Activated T-helper 1 cell treated with anti-CD3 and anti-CD28 coated beads, Interleukin-12 subunit alpha, Interleukin-12 subunit beta, Interleukin-2, Interleukin-4 antibody, amounts not matched to agents 30 ng/mL and 10 ng/mL and 1 ng/mL, durations not matched to agents 14 hours and 24 hours and 36 hours (primary cell): ENCODE measurements at places on chromosomes 12 and 14.
A peak's percentile ranks its signal among the peaks of the same experiment; 100 is the strongest.

- DNase-seq = no peak
Measured at GRCh38 chr12:28787151-28787550, 361.9 kb upstream of the FAR2 start.

DNA sequence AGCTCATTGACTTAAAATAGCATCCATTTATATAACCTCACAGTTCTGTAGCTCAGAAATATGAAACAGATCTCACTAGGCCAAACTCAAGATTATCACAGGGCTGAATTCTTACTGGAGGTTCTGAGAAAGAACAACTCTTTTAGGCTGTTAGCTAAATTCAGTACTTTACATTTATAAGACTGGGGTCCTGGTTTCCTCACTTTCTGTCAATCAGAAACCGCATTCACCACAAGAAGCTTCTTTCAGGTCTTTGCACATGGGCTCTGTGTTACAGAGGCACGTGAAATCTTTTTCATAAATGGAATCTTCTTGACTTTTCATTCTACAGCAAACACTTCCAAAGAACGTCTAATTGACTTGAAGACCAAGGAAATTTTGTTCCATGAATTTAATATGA lies 876.3 kb upstream of the FOXG1 start:
- no peak for DNase-seq

DNA sequence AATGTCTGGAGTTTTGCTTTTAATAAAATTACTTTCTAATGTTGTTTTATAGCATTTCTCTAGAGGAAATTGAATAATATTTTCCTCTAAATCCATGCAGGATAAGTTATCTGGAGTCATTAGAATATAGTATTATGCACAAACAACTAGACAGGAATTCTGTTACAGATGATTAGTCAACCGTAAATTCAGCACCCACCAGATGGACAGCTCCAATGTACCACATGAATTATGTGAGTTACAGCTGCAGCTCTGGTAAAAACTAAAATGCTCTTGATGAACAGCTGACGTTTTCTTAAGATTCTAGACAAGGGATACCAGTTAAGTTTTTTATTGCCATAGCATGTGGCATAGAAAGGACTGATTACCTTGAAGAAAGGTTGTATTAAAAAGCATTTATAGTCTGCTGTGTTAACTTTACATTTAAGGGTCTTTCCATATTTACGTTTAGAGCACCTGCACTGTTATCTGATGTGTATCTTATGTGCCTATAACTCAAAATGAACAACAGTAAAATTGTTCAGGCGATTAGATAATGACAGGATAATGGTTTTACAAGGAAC lies 321.4 kb upstream of the LRFN5 start:
- DNase-seq = no peak

DNA sequence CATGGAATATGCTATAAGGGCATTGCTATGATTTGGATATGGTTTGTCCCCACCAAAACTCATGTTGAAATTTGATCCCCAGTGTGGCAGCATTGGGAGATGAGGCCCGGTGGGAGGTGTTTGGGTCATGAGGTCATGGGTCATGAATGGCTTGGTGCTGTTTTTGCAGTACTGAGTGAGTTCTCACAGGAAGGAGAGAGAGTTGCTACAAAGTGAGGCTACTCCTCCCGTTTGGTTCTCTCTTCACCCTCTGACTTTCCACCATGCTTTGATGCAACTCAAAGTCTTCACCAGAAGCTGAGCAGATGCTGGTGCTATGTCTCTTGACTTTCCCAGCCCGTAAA lies 388.1 kb upstream of the TMPO start:
- no peak for DNase-seq

DNA sequence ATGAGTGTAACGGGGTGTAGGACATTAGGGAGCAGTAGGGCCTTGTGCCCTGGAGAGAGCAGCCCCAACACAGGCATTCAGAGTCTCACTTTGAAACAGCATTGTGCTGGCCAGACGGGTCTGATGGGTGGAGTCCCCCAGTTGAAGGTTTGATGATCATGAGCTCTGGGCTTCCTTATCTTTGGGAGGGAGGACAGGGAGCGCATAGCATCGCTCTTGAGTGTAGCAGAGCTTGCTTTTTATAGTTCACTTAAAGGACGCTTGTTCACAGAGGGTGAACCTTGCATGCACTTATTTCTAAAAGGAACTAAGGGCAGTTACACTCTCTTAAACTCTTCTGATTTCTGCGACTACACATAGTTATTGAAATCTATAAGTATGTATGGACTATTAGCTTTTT lies 10.6 kb downstream of the KCNK13 start:
- no peak for DNase-seq

GRCh38 chr14:47678993-47679392 lies 3.6 kb upstream of the MDGA2 start:
- DNase-seq = no peak

GRCh38 chr14:104976198-104977007 lies 1.8 kb downstream of the AHNAK2 start:
- peak; percentile 77 for DNase-seq

DNA sequence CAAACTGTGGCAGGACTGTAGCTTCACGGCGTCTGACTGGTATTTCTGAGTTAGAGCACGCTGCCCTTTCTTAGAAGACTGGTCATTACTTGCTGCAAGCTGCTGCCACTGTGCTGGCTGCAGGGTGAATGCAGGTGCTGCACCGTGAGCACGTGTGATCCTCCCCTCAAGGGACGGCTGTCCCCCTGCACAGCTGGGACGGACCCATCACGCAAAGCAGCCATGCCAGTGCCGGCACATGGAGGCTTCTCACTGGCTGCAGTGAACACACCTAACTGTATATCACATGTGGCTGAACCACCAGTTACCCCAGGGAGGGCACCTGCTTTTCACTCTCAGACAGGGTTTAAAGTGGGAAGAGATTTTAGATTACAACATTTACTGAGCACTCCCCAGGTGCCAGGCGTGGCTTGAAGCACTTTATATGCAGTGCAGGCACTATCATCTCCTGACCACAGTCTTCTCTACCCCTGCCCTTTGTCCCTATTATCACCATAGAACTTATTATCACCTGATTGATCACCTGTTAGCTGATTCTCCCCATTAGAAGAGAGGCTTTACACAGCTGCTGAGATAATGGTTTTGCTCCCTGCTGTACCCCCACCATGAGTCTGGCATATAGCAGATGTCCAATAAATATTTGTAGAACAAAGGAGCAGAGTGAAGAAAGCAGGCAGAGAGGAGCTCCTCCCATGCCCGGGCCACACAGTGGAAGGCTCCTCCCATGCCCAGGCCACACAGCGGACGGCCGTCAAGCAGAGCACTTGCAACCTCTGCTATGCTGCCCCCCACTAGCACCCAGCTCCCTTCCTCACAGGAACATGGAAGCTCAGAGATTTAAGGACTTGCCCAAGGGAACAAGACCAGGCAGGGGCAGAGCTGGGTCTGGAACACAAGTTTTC lies 25.9 kb downstream of the SLC25A47 start:
- DNase-seq = no peak

DNA sequence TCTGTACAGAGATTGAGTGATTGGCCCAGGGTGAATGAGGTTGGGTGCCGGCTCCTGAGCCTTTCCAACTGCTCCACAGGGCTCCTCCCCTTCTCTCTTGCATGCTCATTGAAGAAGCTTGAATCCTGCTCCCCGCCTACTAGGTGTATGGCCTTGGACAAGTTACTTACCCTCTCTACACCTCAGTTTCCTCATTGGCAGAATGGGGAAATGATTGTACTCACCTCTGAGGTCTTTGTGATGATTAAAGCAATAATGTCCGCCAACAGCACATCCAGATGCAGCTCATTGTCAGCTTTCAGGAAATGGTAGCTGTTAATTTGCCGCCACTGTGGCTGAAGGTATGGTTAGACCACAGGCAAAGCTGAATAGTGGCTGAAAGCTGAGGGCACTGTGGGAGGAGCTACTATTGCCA lies 174.1 kb downstream of the CRADD start:
- peak; percentile 49 for DNase-seq

GRCh38 chr12:41271489-41271888 lies 83.4 kb downstream of the PDZRN4 start:
- no peak for DNase-seq

DNA sequence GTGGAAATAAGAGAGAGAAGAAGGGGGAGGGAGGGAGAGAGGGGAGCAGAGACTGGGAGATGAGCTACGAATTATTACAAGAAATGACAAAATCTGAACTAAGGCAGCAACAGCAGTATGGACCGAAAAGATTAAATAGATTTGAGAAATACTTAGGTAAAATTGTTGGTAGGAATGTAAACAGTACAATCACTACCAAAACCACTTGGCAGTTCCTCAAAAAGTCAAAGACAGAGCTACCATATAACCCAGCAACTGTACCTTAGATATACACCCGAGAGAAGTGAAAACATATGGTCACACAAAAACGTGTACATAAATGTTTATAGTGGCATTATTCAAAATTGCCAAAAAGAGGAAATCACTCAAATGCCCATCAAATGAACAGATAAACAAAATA lies 14.1 kb downstream of the KRAS start:
- no peak for DNase-seq
